NCI-H526 treated with DMSO at 0.1 percent for 48 hours (cell line): ENCODE measurements at places on chromosomes 16 and 17.

DNA sequence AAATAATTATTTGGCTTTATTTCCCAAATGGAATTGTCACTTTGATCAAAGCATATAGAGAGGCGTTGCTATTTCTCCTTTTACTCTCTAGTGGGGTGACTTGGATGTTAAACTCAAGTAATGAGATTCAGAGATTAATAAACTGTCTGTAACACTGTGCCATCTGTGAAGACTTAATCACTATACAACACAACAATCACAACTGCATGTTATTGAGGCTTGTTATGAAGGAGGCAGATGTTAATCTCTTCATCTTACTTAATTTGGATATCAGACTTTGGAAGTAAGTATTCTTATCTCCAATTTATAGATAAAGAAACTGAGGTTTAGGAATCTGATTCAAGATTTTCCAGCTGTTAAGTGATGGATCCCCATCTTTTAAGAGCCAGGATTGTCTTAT lies 132.5 kb downstream of the CNTNAP4 start:
- no peak for DNase-seq

DNA sequence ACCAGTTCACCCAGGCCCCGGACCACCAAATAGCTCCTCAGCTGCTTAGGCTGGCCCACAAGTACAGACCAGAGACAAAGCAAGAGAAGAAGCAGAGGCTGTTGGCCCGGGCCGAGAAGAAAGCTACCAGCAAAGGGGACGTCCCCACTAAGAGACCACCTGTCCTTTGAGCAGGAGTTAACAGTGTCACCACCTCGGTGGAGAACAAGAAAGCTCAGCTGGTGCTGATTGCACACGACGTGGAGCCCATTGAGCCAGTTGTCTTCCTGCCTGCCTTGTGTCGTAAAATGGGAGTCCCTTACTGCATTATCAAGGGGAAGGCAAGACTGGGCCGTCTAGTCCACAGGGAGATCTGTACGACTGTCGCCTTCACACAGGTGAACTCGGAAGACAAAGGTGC lies 15.4 kb downstream of the FOXF1 start:
- no peak for DNase-seq

- DNase-seq = no peak
Measured at GRCh38 chr17:57281887-57282286, 25.6 kb downstream of the MSI2 start.

DNA sequence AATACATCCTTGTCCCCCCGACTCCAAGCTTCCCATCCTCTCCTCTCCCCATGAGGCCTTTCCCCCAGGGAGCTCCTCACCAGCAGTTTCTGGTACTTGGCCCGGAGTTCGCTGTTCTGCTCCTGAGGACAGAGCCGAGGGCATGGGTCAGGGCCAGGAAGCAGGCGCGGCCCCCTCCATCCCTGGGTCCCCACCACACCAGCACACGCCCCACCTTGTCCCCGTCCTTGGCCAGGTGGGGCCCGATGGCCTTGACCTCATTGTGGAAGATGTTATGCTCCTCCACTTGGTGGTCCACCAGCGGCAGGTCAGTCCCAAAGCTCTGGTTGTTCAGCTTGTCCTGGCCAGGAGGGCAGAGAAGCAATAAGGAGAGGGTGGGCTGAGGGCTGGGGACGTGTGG lies 36.2 kb downstream of the PPL start:
- DNase-seq = no peak

DNA sequence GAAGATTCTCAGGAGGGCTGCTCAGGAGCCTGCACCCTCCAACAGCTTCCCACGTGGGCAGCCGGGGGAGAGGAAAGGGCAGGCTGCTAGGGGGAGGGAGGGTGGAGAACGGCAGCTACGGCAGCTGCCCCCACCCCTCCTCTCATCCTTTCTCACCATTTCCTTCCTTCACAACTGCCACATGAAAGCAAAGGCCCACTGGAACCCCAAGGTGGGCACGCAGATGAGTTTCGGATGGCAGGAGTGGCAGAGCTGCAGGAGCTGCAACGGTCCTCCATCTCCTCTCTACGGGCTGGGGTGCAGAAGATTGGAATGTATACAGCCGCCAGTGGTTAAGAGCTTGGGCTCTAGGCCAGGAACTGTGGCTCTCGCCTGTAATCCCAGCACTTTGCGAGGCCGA lies 77.7 kb downstream of the GAS7 start:
- DNase-seq = no peak

DNA sequence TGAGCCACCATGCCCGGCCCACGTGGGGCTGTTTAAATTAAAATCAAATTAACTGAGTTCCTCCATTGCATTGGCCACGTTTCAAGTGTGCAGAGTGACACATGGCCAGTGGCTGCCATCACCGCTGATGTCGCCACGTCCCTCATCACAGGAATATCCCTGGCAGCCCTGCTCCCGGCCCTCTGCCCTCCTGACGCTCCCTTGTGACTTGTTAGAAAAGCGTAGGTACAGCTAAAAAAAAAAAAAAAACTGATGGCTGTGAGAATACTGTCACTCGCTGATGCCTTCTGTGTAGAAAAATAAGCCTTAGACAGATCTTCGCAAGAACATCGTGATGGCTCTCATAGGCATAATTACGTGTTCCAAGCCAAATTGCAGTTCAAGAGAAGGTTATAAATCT lies 21.7 kb downstream of the CARHSP1 start:
- DNase-seq = no peak

DNA sequence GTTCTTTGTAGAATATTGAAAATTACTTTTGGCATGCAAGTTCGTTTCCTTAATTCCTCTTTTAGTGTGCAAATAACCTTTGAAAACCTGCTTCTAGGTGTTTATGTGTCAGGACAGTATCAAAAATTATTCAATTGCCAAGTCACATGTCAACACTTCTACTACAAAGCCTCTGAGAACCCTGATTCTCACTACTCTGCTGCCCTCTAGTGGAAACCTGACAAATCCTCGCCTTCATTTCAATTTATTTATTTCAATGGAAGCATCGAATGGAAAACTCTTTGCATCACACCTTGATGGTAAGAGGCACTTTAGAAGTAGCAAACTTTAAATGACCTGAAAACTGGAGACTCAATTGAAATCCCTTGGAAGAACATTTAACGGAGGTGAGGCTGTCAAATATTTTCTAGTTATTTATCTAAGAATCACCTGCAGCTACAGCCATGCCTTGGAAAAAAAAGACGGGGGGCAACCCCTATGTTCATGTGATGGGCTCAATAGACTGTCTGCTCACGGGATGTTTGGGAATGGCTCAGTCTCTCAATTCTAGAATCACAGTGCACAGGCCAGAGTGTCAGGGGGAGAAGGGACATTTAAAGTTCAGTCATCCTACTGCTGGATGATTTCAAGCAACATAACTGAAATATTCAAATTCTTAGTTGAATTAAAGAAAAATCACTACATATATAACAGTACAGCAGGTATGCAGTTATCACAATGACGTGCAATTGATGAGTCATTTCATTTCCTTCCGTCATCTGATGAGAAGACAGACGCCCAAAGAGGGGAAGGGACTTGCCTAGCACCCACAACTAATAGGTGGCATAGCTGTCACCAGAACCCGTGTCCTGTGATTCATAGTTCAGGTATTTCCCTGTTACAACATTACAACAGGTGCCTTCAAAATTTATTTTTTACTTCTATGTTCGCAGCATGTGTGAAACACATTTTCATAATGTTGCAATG lies 563.9 kb downstream of the TOX3 start:
- DNase-seq = peak; percentile 38

DNA sequence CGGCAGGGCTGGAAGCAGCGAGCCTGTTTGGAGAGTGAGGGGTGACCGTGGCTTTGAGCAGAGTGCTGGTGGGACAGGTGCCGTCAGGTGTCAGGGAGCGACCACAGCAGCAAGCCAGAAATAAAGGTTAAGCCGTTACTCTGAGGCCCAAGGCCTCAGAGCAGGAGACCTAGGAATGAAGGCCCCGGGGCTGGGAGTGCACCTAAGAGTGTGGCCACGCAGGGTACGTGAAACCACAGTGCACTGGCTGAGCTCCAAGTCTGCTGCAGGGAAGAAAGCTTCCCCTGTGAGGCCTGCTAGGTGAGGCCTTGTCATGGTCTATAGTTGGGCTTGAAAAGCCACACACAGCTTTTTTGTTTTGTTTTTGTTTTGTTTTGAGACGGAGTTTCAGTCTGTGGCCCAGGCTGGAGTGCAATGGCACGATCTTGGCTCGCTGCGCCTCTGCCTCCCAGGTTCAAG lies 8.7 kb downstream of the CLUAP1 start:
- no peak for DNase-seq

DNA sequence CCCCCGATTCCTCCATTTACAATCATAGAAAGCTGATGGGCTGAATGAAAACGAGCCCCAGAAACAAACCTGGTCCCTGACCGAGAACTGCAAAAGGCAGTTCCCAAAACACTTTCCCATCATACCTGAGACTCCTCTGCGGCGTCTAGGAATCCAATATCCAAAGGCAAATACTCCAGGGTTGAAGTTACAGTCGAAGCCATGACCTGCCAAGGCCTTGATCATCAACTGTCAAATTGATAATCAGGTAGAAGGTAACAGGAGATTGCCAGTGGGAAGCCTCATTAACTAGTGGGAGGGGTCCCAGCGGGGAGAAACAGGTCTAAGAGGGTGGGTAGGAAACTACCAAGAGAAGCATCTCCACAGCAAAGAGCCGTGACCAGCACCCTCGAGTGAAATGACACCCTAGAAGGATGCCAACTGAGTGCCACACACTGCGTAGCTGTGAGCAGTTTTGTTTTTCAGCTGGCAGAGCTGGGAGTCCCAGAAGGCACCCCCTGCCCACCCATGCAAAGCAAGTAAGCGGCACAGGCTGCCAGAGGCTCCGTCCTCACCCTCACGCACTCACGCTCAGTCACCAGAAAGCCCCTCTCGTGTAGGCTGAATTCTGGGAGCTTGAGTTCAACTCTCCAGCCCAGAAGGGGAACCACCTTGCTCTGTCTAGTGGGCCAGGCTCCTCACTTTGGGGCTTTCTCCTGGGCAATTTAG lies 146.1 kb downstream of the GAS7 start:
- no peak for DNase-seq

DNA sequence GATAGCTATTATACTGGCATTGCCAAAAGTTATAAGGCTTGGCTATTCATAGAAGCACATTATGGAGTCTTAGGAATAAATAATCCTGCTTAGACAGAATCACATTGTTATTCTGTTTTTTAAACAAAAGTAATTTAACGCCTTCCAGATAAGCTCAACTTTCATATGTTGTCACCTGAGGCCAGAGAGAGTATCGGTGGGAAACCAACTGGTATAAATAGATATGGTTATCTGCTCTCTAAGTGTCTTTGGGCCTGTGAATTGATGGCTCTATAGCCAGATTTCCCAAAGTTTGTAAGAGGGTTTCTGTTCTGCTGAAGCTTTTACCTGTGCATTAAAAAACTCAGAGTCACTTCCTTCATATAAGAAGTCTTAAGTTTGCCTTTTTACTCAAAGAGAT lies 1449.4 kb downstream of the CDH11 start:
- DNase-seq = no peak

- no peak for DNase-seq
Measured at GRCh38 chr17:57464191-57464864, 208.0 kb downstream of the MSI2 start.

DNA sequence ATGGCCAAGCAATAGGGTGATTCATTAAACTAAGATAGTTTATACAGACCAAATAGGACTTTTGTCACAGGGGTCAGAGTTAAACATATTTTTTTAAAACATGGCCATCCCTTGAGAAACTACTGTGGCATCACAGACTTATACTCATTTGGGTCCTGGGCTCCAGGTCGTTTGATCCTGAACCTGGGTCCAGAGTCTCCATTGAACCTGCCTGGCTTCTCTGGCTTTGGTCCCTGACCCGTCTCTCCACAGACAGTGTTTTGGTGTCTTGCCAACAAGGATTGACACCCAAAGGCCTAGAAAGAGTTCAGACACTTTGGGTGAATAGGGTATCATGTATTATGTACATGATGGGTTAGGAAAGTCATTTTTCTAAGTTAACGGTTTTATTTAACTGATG lies 236.7 kb downstream of the PHKB start:
- DNase-seq = no peak

DNA sequence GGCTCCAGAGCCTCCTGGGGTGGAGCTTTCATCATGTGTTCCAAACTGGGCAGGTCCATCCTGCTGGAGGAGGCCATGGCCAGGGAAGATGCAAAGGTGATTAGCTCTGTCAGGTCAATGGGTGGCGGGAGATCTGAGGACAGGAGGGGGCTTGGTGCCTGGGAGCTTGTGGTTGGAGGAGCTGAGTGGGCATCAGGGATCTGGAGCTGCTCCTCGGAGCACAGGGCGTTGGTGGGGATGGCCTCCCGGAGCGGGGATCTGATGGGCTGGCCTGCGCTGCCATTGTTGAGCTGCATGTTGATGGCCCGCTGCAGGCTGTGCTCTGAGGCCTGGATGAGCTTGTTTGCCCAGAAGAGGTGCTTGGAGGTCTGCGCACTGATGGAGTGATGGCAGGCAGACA lies 6.5 kb downstream of the SPATA32 start:
- DNase-seq = no peak

DNA sequence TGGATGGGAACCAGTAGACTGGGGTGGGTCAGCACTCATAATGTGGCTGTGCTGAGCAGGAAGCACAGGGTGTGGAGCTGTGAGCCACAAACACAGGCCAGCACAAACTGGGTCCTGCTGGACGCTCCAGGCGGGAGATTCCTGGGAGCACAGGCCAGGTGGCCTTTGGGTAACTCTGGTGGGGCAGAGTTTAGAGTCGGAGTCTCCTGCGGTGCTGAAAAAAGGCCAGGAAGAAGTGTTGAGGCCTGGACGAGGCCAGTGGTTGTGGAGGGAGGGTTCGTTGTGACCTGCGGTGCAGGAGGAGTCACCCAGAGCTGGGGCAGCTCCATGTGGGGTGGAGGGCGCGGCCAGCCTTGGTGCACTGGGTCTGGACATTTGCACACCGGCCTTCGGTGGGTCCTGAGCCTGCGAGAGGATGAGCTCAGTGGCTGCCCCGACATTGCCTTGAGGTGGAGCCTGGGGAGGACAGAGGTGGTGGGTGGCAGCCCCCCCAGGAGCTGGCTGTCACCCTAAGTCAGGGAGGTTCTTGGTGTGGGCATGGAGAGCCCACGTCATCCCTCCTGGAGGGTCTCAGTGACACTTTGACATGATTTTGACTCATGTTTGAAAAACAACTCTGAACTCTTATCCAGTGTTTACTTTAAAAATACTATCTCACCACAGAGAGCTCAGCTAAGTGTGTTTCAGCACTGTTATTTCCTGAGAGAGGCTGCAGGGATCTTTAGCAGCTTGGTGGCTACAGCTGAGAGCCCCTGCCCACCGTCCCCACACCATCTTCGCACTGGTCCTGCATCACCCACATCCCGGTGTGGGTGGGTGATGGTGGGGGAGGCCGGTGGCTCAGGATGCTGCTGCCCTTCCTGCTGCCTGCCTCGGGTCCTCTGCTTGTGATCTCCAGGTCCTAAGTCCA lies 98.7 kb downstream of the NPIPB11 start:
- DNase-seq = no peak

DNA sequence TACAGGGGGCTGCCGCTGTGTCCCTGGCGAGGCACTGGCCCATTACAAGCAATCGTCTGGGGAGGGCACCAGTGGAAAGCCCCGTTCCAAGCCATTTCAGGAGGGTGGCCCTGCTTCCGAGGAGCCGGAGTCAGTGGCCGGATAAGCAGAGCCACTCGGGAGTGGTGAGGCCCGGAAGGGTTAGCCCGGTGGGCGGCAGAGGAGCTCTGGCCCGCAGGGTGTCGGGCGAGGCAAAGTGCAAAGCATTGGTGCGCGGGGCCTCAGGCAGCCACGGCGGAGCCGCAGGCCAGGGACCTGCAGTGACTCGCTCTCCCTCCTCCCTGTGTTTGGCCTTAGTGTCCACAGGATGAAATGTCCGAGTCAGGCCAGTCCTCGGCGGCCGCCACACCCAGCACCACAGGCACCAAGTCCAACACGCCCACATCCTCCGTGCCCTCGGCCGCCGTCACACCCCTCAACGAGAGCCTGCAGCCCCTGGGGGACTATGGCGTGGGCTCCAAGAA lies 24.6 kb downstream of the NME3 start:
- no peak for DNase-seq

- DNase-seq = no peak
Measured at GRCh38 chr16:1067629-1068028, 4.9 kb upstream of the SSTR5 start.
